ENCODE measurements at places on chromosomes 6 and 20.

DNA sequence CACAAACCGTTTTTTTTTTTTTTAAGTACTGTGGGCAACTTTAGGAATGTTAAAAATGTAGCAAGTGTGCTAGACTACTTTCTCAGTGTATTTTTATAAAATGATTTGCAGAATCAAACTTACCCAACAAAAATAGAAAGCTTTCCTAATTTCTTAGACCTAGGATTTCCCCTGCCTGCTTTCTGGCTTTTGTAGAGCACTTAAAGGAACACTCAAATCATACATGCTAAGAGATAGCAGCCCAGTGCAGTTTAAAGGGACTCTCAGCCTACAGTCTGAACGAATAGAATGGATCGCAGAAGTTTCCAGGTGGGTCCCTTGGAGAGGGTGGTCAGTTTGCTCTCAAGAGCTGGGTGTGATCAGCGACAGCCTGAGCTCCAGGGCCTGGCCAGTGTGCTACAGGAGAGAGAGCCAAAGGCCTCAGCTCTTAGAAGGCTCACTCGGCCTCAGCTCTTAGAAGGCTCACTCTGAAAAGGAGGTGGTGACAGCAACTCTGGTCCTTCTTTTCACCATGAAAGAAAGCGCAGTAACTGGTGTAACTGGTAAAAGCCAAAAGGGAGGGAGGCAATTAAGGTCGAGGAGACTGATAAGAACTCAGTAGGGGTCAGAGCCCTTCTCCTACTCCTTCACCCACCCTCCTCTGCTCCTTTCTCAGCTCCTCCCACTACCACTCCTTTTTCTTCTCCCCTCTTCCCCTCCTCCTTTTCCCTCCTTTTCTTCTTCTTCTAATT, 142.4 kb downstream of the ZFP64 start:
- DNase-seq = no peak

DNA sequence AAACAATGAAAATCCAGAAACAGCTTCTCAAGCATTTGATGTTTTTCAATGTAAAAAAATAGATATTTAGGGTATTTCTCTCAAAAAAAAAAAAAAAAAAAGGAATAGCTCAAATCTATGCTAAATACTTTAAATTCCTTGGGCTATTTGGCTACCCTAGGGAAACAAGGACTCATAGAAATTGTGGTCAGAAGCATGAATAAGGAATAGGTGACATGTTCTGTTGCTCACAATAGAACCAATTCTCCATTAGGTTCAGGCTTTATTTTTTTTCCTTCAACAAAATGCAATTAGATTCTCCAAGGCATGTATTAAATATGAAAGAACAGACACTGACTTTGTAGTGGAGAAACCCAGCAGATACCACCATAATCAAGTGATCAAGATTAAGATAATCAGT, 904.3 kb upstream of the FLRT3 start:
- no peak for DNase-seq

DNA sequence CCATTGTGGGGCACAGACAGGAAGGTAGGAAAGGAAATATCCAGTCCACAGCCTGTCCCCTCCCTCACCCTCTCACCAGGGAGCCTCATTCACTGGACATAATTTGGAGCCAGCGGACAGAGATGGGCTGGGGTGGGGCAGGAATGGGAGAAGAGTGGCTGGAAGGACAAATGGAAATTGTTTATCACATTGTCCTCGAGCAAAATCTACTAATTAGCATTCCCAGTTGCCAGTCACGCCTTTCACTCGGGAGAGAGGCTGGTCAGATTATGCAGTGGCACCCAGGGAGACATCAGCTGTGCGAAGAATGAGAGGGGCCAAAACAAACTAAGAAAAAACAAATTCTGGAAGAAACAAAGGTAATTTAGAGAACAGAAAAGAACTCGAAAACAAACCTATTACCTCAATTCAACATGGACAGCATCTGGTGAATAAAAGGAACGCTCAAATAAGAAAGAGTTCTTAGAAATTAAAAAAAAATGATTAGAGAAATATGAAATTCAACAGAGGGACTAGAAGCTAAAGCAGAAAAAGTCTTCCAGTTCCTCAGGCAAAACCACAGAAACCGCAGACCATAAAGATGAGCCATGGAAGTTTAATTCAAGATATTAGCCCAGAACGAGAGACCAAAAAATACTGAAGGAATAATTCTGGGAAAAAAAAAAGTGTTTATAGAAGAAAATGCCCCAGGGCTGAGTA, 108.5 kb upstream of the RALGAPA2 start:
- no peak for DNase-seq

DNA sequence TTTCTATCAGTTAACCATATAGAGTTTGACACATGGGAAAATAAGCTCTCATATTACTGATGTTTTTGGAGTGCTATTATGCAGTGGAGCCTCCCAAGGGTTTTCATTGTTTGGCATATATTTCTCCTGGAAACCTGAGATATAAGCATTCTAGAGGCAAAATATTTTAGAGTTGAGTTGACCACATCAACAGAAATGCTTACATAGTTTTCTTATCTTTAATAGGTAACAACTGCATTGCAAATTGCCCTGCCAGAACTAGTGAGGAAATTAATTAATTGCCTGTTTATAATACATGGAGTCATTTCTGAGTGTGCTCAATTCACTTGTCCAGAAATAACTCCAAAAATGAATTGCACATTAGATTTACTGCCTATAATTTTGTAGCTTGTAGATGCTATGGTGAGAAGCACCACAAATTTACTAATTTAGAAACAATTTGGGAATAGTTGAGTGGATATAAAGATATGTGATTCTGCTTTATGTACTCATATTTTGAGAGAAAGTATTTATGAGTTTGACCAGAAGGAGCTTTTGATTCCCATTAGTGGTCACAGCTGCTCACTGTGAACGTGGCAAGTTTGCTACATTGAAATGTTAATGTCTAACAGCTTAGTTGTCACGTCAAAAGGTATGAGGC, 288.7 kb downstream of the CD109 start:
- DNase-seq = no peak

GRCh38 chr6:32424589-32425300, 14.9 kb upstream of the HLA-DRA start:
- no peak for DNase-seq

DNA sequence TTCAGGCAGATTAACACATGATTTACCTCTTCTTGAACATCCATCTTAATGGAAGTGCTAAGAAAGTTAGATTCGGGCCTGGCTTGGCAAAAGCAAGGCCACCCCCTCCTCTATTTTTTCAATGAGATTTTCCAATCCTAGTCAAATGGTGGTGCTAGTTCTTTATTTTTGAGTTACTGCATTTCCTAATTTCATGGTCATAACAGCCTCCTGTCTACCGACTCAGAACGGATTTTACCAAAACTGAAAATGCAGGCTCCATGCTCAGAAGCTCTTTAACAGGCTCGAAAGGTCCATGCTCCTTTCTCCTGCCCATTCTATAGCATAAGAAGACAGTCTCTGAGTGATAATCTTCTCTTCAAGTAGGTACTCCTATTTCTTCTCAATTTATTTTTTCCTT, 117.2 kb upstream of the ESR1 start:
- no peak for DNase-seq

DNA sequence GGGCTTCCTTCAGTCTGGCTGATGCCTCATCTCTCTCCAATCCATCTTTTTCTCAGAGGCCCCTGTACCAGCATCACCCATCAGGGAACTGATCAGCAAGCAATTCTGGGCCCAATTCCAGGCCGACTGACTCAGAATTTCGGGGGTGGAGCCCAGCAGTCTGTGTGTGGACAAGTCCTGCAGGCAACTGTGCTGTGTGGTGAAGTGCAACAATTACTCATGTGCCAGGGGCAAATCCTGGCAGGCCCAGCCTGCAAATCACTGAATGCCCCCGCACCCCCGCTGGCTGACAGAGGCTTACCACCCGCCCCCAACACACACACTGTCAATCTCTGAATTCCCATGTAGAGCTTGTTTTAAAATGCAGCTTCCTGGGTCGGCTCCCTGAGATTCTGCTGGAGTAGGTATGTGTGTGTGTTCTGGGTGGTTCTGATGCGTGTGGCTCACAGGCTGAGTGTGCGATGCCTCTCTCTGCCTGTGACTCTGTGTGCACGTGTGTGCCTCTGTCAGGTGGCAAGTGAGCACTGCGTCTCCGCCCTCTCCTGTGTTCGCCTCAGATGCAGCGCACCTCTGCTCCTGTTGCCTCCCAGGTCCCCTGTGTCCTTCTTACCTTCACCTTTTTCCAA, 45.4 kb downstream of the SSR1 start:
- peak; percentile 48 for DNase-seq

DNA sequence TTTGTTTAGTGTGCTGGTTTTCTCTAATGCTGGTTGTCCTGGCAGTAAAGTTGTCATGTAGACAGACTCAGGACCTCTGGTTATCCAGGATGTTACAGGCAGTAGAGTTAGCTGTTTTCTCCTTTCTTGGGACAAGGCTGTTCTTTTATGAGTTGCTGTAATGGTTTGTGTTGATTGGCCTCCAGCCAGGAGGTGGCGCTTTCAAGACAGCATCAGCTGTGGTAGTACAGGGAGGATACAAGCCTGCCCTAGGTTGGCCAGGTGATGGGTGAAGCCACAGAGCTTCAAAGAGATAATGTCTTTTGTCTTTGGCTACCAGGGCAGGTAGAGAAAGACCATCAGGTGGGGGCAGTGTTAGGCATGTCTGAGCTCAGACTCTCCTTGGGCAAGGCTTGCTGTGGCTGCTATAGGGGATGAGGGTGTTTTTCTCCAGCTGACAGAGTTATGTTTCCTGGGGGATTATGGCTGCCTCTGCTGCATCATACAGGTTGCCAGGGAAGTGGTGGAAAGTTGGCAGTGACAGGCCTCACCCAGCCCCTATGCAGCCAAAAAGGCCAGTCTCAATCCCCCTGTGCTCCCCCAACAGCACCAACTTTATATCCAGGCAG, 127.2 kb upstream of the TAB2 start:
- DNase-seq = no peak

- no peak for DNase-seq
These were observed 28.0 kb upstream of the CEP85L start for GRCh38 chr6:118679327-118679901.

GRCh38 chr6:20900389-20901160, 366.3 kb downstream of the CDKAL1 start:
- DNase-seq = no peak

DNA sequence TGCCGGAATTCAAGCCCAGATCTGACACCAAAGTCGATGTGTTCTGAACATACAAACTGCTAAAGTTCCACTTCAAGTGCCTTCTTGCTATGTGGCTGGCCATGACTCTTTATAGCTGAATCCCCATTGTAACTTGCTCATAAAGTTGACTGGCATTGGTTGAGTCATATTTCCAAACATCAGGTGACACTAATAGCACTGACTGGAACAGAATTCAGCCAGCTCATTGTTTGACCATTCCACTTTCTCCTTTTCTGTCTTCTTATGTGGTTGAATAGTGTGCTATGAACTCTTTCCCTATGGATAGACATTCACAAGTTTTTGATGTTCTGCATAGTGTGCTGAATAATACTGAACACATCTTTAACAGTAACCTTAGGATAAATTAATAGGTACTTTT, 266.2 kb upstream of the ZFP64 start:
- peak; percentile 47 for DNase-seq

- DNase-seq = no peak
These were observed 180.9 kb upstream of the GRIK2 start for GRCh38 chr6:101212640-101213039.

- DNase-seq = no peak
These were observed 189.7 kb downstream of the EDN1 start for GRCh38 chr6:12479881-12480280.

DNA sequence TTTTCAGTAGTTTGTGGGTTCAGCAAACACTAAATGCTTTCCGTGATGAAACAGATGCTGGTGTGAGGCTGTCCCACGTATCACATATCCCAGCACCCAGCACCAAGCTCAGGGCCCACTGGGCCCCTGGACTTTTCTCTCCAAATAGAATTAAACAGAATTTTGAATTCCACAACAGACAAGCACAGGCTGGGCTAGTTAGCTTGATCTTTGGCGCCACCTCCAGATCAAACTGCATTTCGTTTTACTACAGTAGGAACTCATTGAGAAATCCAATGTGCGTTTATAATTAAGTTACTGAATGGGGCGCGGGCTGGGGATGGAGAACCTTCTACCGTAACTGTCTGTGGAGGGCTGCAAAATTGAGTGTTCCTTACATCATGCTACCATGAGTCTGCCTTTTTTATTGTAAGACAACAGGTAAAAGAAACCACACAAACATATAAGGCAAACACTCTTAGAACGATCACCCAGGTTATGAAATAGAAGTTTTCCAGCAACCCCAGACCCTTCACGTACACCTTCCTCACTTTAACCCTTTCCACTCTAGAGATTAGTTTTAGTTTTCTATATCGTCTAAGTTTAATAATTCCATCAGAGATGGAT, 107.8 kb downstream of the ZFP64 start:
- DNase-seq = peak; percentile 48

- no peak for DNase-seq
These were observed 212.4 kb upstream of the RUNX2 start for GRCh38 chr6:45115696-45116095.

DNA sequence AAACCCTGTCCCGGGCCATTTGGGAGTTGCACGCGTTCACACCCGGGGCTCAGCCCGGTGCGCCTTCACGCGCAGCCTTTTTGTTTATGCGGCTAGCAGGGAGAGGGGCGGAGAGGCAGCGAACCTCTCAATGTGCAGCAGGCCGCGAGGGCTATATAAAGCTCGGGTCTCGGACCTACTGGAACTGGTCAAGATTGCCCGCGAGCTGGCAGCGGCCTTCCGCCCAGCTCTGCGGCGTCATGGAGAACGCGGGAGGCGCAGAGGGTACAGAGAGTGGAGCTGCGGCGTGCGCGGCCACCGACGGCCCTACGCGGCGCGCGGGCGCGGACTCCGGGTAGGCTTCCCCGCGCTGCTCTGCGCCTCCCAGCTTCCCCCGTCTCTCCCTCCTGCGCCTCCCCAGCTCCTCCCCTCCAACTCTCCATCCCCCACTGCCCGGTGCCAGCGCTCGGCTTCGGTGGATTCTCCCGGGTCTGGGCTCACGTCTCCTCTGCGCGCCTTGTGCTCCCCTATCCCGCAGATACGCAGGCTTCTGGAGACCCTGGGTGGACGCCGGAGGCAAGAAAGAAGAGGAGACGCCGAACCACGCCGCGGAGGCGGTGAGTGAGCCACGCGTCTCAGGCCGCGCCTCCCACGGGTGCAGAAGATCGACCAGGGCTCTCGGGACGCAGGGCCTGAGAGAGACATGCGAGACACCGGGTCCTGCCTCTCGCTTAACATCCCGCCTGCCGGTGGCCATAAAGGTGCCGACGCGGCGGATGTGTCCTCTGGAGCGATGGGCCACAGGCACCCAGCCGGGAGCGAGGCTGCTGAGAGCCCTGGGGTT, at the start of gene RIPPLY2:
Gene RIPPLY2 (plus strand): TSS at position 183 of the 823 bp plus-strand sequence. CDS start 57 bp downstream, at position 240.
- no peak for DNase-seq

- DNase-seq = peak; percentile 16
These were observed 49.2 kb downstream of the RARS2 start for GRCh38 chr6:87540539-87540938.

DNA sequence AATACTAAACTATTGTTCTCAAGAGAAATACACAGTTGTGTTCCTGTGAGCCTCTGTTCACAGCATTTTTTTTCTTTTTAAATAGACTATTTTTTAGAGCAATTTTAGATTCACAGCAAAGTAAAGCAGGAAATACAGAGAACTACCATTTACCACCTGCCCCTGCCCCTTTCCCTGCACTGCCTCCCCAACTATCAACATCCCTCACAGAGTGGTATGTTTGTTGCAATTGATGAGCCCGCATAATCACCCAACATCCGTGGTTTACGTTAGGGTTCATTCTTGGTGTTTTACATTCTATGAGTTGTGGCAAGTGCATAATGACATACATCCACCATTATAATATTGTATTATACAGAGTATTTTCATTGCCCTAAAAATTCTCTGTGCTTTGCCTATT, 71.6 kb upstream of the TNFAIP3 start:
- no peak for DNase-seq

GRCh38 chr6:166813461-166813860, 142.9 kb downstream of the RNASET2 start:
- no peak for DNase-seq
